ENCODE measurements at places on chromosomes 7 and 10.

DNA sequence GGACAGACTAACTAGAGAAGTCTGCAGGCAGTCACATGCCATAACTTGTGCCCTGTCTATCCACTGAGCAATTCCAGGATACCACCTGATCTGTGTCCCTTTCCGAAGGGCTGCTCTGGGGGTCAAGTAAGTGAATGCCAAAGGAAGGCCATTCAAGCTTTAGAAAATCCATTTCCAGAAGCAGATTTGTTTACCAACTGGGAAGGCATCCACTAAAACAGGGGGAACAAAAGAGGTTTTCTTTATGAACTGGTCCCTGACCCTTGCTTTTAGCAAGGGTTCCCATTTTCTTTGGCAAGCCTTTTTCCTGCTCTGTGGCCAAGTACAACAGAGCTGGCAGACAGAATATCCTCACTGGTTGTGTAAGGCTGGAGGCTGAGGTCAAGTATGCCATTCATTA lies 36.5 kb downstream of the ITPRID1 start:
- no peak for DNase-seq

DNA sequence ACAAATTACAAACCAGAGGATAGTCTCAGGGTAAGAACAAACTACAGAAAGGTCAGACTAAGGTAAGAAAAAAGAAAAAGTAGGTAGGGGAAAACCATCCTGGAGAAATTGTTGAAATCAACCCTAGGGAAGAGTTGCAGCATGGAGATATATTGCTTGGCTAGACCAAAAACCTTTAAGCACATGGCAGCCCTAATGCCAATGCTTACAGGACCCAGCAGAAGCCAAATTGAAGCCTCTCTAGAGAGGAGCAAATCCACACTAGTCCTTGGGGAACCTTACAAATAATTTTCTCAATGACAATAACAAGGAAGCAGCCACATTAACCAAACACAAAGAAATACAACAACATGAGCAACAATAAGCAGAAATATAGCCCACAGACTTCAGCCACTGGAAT lies 81.9 kb downstream of the CNOT4 start:
- DNase-seq = peak; percentile 7

DNA sequence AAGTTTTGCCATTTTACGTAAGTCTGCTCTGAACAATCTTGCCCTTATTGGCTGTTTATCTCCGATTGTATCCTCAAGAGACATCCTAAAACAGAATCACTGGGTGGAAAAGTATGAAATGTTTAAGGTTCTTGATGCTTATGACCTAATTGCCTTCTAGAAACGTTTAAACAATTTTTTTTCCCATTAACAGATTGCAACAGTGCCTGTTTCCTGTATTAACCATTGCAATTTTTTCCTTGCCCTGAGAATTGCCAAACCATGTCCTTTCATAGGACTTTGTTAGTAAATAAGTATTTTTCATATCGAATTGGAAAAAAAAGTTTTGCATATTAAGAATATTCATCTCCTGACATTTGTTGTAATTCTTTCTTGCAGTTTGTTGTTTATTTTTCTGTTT lies 639.8 kb downstream of the INHBA start:
- no peak for DNase-seq

DNA sequence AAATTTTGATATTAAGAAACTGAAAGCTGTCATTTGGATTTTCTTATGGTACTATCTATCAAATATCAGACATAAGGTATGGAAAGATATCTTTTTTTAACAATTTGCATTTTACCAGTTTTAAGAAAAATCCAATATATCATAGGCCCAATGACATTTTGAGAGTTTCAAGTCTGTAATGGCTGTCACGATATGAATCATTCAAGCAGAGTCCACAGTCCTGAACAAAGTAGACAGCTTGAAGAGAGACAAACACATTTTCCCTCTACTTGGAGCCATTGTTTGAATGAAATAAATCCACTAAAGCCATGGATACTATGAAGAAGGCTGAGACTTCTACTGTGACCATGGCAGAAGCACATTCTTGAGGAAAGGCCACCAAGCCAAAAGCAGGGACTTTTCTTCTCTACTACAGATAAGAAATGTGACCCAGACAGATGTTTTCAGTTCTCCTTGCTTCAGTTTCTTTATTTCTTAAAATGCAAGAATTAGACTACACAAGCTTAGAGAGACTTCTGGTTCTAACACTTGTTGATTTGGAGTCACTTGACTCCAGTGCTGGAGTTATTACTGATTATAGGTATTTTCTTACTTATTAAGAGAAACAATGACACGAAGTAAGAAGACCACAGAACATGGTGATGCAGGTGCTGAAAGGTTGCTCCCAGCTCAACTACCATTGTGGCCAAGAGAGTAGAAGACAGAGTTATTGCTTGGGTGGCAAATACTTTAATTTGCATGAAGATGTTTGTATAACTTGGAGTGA lies 429.1 kb downstream of the KIF20B start:
- no peak for DNase-seq

Measured in iPS DF 6.9 (cell line).